OCI-M1 (cell line): ENCODE measurements at places on chromosomes 4 and X.
A peak's percentile ranks its signal among the peaks of the same experiment; 100 is the strongest.

GRCh38 chr4:183289688-183290087 lies 30.4 kb downstream of the CLDN22 start:
- DNase-seq = peak; percentile 70

- DNase-seq = peak; percentile 3
These were observed 43.0 kb downstream of the RBMX2 start for GRCh38 chrX:130444641-130445336.

GRCh38 chrX:48696909-48697727 lies 584 bp downstream of the SUV39H1 start:
- peak; percentile 68 for DNase-seq

GRCh38 chr4:118845552-118846050 lies 9.7 kb upstream of the SEC24D start:
- DNase-seq = no peak

DNA sequence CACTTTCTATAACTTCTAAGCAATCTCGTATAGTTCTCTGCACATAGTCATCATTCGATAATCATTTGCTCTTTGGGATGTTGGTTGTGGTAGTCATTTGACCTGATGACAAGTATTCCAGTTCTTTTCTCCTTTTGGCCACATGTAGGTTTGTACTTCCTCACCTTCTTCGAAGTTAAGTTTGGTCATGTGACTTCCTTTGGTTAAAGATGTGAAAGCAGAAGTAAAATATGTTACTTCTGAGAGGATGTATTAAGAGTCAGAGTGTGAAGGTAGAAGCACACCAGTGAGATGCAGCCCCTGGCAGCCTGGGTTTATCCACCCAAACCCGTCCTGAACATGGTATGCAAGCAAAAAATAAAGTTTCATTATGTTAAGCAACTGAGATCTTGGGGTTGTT lies 48.9 kb upstream of the ZNF518B start:
- DNase-seq = peak; percentile 51

DNA sequence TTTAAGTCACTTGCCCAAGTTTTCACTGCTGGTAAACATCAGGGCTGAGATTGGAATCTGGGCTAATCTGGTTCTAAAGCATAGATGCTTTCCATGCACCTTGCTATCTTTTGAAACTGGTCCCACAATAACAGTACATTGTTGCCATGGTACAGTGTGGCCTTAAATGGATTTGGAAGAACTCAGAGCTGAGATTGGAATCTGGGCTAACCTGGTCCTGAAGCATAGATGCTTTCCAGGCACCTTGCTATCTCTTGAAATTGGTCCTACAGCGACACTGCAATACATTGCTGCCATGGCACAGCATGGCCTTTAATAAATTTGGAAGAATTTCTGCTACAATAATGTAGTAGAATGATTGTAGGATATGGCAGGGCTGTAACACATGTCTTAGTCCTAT lies 28.6 kb downstream of the DAPP1 start:
- DNase-seq = no peak

DNA sequence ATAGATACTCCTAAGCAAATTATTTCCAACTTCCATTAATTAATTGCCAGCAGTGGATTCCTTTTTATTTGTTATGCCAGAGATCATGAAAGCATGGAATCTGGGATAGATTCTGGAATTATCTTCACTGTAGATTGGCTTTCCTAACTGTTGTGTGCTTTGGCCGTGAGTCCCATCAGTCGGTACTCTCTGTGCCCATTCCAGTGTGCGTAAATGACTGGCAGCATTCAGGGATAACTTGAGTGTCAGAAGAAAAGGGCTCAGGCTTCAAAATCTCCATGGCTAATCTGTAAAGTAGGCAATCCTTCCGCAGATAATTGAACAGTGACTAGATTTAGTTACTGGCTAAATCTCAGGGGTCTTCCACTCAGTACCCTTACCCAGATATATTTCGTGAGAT lies 76.8 kb upstream of the TMEM164 start:
- DNase-seq = no peak

DNA sequence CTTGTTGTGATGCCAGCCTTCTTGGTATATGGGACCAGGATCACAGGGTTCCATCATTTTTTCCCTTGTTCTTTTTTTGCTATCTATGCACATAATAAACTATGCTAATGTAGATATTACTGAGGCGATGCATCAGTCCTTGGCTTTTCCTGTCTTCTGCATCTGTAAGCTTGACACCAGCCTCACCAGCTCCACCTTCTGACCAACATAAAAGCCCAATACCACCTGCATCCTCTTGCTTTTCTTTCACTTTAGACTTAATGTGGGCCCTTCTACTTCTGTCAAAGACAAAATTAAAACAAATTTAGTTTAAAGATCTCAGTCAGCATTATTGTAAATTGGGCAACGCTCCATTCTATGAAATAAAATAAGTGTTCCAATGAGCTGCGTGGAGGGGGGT lies 1718.8 kb upstream of the PCDH10 start:
- peak; percentile 61 for DNase-seq

DNA sequence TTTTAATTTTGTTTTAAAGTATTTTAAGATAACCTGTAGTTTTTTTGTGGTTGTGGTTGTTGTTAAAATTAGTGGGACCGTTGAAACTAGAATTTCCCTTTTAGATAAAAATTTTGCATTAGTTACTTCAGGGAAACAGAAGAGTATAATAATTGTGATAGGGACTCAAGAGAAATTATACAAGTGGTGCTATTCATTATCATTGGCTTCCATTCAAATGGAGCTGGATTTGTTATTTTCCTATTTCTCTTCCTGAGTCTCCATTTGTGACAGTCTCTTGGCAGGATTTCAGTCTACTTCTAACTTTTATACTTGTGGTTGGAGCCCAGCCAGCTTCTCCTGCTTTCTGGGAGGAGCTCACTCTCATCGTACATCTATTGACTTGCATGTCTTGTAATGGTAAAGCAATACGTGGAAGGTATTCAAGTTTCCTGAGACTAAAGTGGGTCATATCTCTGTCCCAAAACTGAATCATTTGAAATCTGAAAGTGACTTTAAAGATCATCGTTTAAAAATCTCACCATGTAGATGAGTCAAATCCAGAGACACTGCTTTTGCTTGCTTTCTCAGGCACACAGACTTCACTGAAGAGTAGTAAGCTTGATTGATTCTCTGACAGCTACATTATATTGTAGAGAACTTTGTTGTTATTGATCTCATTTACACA lies 155.8 kb downstream of the RPA4 start:
- DNase-seq = no peak

- DNase-seq = peak; percentile 76
These were observed 27.8 kb downstream of the VSIG4 start for GRCh38 chrX:66012094-66012534.

DNA sequence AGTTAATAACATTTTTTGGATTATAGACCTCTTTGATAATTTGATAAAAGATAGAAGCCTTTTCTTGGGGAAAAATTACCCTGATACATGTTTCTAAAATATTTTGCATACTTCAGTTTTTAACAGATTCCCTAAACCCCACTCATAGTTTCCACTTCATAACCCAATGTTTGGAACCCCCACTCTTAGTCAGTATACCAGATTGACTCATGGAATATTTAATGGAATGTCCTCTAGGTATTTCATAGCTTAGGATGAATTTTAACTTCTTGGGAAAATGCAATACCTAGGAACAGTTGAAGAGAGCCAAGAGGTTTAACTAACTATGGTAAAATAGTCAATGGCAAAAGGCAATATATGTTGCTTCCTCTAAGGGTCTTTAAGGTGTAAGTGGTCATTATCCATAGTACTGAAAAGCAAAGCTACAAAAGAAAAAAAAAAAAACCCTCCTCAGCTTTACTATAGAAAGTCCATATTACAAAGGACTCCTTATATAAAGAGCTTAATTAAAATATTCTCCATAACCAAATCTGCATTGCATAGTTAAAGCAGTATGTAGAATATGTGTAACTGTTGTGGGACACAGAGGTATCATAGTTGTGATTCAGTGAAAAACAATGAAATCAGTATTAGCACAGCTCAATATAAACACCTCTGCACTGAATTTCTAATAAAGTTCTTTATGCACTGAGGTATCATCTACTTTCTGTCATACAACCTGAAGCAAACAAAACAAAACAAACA lies 159.9 kb downstream of the PCDH7 start:
- DNase-seq = no peak

- no peak for DNase-seq
These were observed 192.5 kb upstream of the TAPT1 start for GRCh38 chr4:16418814-16419213.

- no peak for DNase-seq
These were observed 180.5 kb downstream of the KIT start for GRCh38 chr4:54838301-54838700.

- DNase-seq = no peak
These were observed 49.2 kb downstream of the MOSPD2 start for GRCh38 chrX:14922437-14922836.

- DNase-seq = no peak
These were observed 164.4 kb upstream of the FTHL17 start for GRCh38 chrX:31236231-31236630.

- no peak for DNase-seq
These were observed 196.8 kb downstream of the IL15 start for GRCh38 chr4:141833209-141833608.

DNA sequence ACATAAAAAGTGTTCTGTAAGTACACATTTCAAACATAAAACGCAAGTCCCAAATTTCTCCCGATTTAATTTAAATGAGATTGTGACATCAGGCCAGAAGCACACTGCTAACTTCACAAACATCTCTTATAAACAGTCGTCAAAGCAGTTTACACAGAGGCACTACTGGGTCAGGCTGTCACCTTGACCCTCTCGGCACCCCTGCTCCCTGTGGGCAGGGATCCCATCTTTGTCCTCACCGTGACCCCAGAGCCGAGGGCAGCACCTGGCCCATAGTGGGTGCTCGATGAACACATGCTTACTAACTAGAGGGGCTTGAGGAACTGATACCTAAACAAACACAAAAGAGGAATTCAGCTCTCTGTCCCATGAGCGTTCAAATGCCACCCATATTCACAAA lies 22.2 kb downstream of the QDPR start:
- DNase-seq = no peak

- DNase-seq = no peak
These were observed 53.7 kb upstream of the NFKB1 start for GRCh38 chr4:102447413-102447812.

- DNase-seq = no peak
These were observed 45.5 kb downstream of the PPP1R2C start for GRCh38 chrX:42732506-42732905.

GRCh38 chrX:100643212-100643611 lies 787 bp upstream of the SRPX2 start:
- no peak for DNase-seq

DNA sequence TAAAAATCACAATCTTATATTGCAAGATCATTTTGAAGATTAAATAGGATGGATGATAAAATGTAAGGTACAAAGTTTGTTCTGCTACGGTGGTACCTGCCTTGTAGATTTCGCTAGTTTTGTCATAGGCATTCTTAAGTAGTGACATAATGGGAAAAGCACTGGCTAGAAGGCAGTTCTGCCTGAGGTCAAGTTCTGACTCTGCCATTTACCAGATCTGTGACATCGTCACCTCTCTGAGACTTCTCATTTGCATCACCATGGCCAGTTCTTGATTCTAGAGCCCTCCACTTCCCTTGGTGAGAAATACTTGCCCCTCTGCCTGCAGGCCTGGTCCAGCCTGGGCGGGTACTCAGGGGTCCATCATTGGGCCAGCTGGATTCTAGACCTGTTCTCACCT lies 85.2 kb downstream of the HS3ST1 start:
- DNase-seq = no peak

GRCh38 chr4:14831416-14831815 lies 170.9 kb upstream of the CPEB2 start:
- peak; percentile 26 for DNase-seq

DNA sequence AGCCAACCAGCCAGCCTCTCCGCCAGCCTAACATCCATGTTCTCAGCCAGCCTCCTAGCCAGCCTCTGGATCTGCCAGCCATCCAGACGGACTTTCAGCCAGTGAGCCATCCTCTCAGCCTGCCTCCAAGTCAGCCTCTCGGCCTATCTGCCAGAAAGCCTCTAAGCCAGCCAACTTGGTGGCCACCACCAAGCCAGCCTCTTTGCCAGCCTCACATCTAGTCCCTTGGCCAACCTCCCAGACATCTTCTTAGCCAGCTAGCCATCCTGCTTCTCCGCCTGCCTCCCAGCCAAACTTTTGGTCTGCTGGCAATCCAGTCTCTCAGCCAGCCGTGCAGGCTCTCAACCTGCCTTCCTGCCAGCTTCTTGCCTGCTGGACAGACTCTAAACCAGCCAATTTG lies 16.4 kb upstream of the ARAP2 start:
- DNase-seq = no peak

GRCh38 chrX:118315529-118315928 lies 30.4 kb upstream of the WDR44 start:
- DNase-seq = no peak

- DNase-seq = no peak
These were observed 273.9 kb downstream of the AFF2 start for GRCh38 chrX:148774276-148774675.

DNA sequence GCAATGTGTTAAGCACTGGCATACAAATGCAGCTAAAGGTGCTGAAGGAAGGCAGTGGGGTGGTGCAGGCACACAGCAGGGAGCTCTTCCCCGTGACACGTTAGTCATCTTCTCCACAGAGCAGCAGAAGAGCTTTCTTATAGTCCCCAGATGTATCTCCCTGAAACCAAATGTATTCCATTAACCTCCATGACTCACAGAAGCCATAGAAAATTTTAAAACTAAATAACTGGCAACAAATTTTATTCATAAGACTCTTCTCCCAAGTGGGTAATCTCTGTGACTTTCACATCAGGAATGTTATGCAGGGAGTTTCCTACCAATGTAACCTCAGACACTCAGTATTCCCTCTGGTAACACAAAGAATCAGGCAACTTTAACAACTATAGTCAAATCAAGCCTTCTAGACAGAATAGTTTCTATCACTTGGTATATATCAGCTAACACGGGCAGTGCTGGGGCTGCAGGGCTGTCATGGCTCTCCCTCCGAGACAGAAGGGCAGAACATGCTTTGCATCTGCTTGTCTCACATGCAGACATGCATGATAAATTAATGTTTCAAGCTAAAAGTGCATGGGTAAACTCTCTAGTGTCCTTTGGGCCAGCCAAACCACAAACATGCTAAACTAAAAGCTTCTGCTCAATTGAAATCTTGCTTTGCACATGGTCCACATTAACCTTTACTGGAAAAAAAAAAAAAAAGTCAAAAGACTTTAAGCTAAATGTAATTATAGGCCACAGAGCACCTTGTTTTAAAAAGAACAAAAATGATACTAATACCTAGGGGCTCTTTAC lies 28.2 kb downstream of the ANXA5 start:
- no peak for DNase-seq

- DNase-seq = no peak
These were observed 1554.7 kb upstream of the TENM3 start for GRCh38 chr4:180688480-180688879.

GRCh38 chr4:181261279-181261678 lies 981.9 kb upstream of the TENM3 start:
- DNase-seq = peak; percentile 22
